RWPE1 (cell line): ENCODE measurements at places on chromosomes 6 and 20.

GRCh38 chr6:169700296-169700695, 1.5 kb downstream of the WDR27 start:
- no peak for DNase-seq

GRCh38 chr6:100420711-100421110, 44.0 kb downstream of the SIM1 start:
- DNase-seq, result no peak

DNA sequence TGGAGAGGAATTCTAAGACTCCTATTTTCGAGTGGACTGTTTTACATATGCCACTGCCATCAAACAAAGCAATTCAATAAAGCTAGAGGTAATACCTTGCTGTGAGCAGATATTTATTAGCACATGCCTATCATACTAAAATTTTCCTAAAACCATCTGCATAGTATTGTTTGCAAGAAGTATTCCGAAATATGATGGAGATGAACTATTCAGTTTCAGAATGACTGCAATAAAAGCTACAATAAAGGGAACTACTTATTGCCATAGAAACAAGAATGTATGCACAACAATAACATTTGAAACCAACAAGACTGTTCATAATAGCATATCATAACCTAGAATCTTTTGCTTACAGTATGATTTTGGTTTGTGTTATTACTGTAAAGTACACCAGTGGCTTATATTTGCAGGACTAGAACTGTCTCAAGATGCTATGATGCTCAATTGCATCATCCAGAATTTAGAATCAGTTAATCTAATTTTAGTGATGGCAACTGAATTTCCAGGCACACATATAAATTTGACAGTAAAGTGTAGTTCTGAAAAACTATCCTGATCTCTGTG, 144.3 kb downstream of the GRIK2 start:
- no peak for DNase-seq

DNA sequence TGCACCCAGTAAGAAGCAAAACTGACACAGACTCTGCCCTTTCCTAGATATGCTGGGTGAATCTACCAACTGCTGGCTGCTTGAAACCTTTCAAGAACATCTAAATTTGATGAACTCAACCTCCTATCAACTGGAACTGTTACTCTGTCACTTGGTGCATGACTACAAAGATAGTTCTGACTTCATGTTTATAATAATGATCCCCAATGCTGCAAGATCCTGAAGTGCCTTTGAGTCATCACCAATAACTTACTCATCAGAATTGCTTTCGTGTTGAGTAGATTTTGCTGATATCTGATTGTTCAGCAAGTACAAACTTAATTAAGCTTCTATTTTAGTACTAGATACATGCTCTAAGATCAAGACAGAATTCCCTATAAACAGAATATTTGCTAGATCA, 100.2 kb upstream of the ARMC2 start:
- DNase-seq, result peak; percentile 21

DNA sequence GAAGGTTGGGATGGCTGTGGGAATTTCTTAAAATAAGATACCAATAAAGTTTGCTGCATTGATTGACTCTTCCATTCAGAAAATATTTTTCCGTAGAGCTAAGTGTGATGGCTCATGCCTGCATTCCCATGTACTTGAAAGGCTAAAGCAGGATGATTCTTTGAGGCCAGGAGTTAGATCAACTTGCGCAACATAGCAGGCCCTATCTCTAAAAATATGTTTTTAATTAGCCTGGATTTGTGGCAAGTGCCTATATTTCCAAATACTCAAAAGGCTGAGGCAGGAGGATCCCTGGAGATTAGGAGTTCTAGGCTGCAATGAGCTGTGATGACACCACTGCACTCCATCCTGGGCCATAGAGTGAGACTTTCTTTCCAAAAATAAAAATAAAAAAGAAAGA, 431.2 kb upstream of the PTCHD4 start:
- no peak for DNase-seq

DNA sequence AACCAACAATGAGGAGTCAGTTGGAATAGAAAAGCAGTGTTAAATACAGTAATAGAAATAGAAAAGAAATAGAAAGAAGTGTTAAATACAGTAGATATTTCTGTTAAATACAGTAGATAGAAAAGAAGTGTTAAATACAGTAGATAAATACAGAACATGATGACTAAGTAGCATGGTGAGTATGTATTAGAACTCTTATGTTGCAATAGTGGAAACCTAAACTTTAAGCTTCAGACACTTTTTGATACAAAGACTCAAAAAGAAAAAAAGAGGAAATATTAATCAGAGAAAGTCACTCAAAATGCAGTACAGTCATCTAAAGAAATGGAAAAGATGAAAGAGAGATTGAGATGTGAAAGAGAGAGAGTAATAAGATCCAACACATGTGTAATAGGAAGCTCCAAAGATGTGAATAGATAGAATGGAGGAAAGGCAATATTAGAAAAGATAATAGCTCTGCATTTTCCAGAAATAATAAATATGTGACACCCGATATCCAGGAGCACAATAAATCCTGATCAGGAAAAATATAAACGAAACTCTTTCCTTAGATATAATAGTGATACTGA, 131.5 kb upstream of the KCNK16 start:
- DNase-seq, result no peak

DNA sequence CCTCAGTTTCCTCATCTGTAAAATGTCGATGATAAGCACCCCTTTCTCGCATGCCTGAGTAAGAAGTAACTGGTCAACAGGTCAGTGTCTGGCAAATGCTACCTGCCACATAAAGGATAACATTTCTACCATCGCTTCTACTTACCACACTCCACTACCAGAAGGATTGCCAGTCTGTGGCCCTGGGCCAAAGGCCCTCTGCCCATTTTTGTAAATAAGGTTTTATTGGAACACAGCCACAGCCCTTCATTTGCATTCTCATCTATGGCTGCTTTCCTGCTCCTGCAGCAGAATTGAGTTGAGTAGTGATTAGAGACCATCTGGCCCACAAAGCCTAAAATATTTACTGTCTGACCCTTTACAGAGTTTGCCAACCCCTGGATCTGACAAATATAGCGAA, 121.8 kb downstream of the TOX2 start:
- no peak for DNase-seq

- DNase-seq, result peak; percentile 40
Observed at GRCh38 chr6:53795702-53796450, 1.1 kb downstream of the LRRC1 start.

DNA sequence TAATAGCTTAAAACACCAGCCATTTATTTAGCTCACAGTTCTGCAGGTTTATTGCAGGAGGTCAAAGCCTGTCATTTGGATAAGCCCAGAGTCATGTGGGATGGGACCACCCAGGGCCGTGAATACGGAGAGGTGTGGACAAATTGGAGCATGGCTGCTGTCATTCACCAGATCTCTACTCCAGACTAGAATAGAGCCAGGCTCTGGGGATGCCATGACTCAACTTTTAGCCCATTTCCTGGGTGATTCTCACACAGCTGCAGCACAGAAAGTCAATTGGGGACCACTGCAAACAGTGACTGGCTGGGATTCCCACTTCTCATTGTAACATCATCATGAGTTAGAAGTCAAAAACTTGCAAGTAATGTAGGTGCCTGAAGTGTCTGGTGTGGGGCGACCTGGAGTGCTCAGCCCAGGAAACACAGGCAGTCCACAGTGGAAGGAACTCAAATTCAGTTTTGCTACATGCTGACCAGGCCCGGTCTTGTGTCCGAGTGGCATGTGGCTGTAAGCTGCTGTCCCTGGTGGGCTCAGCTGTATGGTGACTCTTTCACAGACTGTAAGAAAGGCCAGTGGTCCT, 174.3 kb downstream of the SCP2D1 start:
- no peak for DNase-seq

- DNase-seq, result no peak
Observed at GRCh38 chr6:132253906-132254305, 147.4 kb downstream of the MOXD1 start.

DNA sequence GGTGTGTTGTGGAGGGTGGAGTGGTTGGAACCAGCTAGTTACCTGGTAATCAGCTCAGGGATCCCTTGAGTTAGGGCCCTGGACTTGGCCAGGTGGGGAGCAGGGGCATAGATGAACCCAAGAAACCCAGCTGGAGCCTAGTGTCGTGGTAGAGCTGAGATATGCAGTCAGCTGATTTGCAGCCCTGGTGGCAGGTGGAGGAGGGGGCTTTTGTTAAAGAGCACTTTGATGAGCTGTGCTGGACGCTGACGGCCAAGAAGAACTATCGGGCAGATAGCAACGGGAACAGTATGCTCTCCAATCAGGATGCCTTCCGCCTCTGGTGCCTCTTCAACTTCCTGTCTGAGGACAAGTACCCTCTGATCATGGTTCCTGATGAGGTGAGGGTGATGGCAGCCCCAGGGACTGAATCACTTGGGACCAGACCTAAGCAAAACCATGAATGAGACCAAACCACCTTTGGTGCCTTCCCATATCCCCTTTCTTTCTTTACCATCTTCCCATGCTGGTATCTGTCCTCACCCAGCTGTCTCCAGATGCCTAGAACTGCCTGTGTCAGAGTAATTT, 12.7 kb downstream of the DEF6 start:
- no peak for DNase-seq

GRCh38 chr6:169931261-169931660, 179.8 kb downstream of the ERMARD start:
- no peak for DNase-seq
